NCI-H2081 treated with DMSO at 0.1 percent for 48 hours (cell line): ENCODE measurements at places on chromosomes 2 and 18.
A peak's percentile ranks its signal among the peaks of the same experiment; 100 is the strongest.

GRCh38 chr2:98028931-98029717 lies 33.4 kb upstream of the TMEM131 start:
- no peak for DNase-seq

- DNase-seq, result no peak
These were observed 476.5 kb downstream of the LRP1B start for GRCh38 chr2:141654311-141654710.

DNA sequence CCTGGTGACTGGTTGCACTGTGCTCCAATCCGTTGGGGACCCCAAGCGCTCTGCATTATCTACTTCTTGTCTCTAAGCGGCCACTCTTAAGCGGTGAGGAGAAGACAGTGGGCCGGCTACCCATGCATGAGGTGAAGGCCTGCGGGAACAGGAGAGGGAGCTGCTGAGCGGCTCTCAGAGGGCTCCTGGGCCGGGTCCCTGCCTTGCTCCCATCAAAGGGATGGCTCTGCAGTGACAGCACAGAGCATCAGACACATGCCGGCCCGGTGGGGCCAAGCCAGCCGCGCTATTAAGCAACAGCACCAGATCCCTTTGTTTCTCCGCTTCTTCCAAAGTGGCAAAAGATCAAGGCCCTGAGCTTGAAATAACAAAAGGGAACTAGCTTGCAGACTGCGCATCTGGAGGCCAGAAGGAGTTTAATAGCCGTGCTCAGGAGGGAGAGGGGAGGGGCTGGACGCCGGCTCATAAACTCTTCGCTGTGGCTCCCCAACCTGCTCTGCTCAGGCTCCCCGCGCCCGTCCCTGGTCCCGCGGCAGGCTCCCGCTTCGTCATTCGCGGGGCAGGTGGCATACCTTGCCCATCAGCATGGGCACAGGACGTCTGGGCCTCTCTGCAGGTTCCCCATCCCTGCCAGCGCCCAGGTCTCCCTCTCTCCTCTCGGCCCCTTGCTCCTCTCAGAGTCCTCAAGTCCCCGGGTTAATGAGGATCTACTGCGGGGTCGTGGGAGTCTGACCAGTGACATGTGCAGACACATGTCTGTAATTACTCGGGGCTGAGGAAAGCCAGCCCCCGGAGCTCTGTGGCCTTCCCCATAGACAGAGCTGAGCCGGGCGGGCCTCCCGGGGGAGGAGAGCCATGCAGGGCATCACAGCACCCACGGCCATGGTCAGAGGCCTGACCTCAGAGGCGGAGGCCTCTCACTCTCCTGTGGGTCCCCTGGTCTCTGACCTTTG lies 96.7 kb downstream of the ASB1 start:
- no peak for DNase-seq

DNA sequence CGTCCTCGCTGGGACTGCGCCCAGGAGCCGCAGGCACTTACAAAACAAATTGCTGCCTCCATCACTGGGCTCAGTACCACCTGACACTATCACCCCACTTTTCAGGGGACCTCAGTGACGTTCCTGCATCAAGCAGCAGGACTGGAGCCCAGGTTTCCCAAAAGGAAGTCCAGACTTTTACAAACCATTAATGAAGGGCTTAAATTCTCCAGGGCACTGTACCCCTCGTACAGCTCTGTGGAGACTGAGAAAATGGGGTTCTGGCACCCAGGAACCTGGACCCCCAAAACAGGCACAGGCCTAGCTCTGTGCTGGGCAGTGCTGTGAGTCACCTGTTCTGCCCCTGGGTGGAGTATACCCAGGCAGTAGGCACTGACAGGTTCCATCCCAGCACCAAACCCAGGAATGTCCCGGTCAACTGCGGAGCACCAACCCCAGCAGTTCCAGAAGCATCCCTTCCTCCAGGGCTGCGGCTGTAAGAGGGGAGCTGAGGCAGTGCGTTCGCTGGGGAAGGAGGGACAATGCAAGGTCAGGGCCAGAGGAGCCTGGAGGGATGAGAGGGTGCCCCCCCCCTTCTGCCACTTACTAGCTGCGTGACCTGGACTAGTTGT lies 24.6 kb upstream of the NOTO start:
- DNase-seq, result no peak

DNA sequence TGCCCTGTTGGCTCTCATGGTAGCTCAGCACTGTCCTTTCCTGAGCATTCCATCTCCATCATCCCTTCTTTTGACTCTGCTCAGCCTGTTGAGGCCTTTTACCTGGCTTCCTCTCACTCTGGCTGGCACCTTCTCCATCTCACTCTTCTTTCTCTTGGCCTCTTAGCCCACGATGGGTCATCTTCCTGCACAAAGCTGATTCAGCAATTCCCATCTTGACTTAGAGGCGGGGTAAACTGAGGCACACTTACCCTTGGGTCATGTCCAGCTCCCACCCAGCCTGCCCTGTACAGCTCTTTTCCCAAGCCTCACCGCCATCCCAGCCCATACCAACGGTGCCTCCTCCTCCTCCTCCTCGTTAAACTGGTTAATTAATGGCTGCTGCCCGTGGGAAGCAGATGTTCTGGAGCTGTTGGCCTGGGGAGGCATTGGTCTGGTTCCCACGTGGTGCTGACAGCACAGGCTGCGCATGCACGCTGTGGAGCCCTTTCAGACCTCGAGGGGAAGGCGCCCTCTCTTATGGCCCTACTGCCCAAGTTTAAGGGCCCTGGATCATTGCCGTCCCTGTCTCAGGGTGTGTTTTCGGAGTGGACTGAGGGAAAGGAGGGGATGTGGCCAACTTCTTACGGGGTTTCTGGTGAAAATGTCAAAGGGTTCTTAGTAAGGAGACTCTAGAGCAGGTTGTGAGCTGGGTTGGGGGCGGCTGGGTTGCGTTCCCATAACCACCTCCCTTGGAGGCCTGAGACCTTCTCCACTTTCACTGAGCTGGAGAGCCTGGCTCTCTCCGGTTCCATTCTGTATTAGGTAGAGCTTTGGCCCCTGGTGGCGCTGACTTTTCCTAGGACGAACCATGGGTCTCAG lies 10.9 kb downstream of the WNT10A start:
- no peak for DNase-seq

- no peak for DNase-seq
These were observed 326.6 kb upstream of the ID2 start for GRCh38 chr2:8355102-8355859.

GRCh38 chr2:84865181-84865783 lies 15.6 kb downstream of the TRABD2A start:
- DNase-seq, result no peak

GRCh38 chr2:238155761-238156694 lies 2.7 kb upstream of the ERFE start:
- DNase-seq, result no peak

GRCh38 chr18:46301081-46301480 lies 196.9 kb downstream of the HAUS1 start:
- no peak for DNase-seq

- no peak for DNase-seq
These were observed 1.2 kb upstream of the BCL11A start for GRCh38 chr2:60554646-60555065.

- DNase-seq, result no peak
These were observed 49.0 kb upstream of the HAAO start for GRCh38 chr2:42841344-42841743.

- no peak for DNase-seq
These were observed 38.6 kb downstream of the MGAT4A start for GRCh38 chr2:98692090-98693054.

DNA sequence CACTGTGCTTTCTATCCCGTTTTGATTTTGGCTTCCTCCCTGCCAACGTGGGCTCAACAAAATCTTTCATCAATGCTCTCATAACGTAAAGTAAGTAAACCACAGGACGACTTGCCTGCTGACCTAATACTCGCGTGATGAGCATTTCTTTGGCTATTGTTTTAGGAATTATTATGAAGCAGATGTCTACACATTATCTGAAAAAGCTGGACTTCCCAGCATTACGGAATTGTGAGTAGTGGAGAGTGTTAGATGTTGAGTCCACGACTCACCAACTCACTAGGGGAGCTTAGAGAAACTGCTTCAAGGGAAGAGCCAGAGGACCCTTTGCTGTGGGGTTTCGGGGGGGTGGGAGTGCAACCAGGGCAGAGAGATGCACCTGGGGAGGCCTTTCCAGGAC lies 21.9 kb downstream of the HJURP start:
- no peak for DNase-seq

- DNase-seq, result no peak
These were observed 66.1 kb downstream of the EXOC6B start for GRCh38 chr2:72759755-72760154.

DNA sequence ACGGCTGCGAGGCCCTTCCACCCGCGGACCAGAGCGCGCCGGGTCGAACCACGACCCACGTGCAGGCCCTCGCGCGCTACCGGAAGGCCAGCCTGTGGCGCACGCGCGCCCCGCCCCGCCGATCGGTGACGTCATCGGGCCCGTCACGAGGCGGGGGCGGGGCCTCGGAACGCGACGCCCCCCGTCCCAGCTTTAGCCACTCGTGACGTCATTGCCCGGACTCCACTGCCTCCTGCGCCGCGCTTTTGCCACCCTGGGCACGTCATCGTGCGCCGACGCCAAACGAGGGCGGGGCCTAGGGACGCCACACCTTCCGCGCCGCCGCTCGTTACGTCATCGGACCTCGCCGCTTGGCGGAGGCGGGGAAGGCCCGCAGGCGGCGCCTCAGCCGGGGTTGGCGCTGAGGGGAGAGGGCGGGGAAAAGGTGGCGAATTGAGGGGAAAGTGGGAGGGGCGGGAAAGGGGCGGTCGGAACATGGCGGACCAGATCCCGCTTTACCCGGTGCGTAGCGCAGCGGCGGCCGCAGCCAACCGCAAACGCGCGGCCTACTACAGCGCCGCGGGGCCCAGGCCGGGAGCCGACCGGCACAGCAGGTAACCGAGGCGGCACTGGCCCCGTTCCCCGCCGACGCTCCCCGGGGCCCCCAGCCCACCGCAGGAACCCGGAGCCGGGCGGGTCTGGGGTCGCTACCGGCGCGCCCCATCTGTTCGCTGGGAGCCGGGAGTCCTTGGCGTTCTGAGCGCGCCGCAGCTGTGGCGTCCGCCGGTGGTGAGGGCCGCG lies at the start of gene ATP9B:
ATP9B (plus strand) TSS at position 458 of the 780 bp plus-strand sequence; CDS start at position 475, 17 bp downstream.
- peak; percentile 58 for DNase-seq

DNA sequence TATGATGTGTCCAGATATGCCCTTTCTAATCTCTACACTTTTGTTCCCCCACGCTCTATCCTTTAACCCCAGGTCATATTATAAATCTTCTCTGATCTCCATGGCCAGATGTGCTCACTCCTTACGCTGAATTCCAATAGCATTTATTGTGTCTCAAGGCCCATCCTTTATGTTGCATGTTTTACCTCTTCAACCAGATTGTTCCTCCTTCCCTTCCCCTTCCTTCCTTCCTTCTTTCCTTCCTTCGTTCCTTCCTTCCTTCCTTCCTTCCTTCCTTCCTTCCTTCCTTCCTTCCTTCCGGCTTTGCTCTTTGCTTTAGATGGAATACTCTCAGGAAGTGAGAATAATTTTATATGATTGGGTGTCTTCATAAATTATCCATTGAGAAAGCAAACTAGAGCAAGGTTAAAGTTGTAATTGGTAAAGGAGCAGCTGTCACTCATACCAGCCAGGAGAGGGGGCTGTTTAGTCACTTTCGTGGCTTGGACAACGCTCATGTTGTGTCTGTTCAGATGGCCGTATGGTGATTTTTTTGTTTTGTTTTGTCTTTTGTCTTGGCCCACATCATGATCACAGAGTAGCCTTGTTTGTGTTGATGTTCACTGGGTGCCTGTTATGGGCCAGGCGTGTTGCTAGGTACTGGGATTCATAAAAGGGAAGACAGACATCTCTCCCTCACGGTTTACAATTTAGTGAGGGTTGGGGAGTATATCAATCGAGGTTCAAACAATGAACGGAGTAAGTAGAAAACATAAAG lies 68.0 kb downstream of the DAW1 start:
- DNase-seq, result peak; percentile 58
